ENCODE measurements at places on chromosomes 7 and 10.

- no peak for DNase-seq
These were observed 33.7 kb downstream of the SCRN1 start for GRCh38 chr7:29955799-29956486.

- no peak for DNase-seq
These were observed 655.1 kb upstream of the FOXK1 start for GRCh38 chr7:4026941-4027486.

GRCh38 chr10:49328401-49329145 lies 29.6 kb downstream of the C10orf71 start:
- no peak for DNase-seq

DNA sequence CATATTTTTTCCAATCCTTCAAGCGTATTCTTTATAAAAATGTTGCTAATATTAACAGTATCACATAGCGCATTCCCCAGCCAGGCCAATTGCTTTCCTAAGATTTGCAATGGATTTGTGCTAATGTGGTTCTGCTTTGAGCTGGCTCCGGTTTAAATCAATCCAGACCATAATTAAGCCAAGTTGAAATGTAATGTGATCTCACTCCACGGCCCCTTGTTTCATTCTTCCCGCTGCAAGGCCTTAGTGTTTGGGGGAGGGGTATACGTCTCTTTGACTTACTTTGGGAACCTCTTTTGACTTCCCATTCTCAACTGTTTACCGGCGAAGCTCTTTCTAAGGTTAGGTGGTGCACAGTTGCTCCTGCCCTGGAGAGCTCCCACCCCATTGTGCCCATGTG lies 86.4 kb downstream of the PRPF18 start:
- no peak for DNase-seq

DNA sequence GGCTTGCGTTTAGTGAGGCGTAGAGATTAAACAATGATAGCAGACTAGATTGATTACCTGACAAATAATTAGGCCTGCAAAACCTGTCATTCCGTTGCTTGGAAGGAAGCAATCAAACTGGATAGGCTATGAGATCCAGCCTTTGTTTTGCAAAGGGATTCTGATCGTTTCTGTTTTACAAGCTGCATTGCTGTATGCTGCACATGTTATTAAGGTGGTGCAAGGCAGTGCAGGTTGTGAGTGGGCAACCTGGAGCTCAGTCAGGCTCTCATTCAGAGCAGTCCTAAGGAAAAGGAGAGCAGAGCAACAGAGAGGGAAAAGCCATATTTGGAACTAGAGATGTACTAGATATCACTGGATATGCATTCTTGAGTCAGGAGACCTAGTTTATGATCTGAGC lies 6.9 kb upstream of the NOBOX start:
- DNase-seq = no peak

- no peak for DNase-seq
These were observed 172.5 kb downstream of the IPMK start for GRCh38 chr10:58094985-58095718.

DNA sequence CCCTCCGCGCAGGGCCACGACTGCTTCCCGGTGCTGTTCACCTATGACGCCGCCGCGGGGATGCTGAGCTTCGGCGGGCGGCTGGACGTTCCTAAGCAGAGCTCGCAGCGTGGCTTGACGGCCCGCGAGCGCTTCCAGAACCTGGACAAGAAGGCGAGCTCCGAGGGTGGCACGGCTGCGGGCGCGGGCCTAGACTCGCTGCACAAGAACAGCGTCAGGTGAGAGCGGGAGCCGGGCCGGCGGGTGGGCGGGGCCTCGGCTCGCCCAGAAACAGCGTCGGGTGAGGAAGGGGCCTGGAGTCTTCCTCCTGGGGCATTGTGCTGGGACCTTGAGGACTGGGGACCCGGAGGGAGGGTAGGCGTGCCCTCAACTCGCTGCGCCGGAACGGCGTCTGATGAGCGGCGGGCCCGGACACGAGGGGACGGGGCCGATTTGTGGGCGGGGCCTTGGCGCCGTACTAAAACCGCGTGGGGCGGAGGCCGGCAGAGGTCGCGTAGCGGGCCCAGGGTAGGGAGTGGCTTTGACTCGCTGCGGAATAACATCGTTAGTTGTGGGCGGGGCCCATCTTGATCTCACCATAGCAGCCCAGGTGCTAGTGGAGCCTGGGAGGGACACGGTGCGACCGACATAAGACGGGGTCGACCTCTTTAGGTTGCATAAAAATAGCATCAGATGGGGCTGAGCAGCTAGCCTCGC lies 15.6 kb downstream of the PDAP1 start:
- DNase-seq = peak; percentile 46

- no peak for DNase-seq
These were observed 286.4 kb downstream of the AHR start for GRCh38 chr7:17584822-17585221.

DNA sequence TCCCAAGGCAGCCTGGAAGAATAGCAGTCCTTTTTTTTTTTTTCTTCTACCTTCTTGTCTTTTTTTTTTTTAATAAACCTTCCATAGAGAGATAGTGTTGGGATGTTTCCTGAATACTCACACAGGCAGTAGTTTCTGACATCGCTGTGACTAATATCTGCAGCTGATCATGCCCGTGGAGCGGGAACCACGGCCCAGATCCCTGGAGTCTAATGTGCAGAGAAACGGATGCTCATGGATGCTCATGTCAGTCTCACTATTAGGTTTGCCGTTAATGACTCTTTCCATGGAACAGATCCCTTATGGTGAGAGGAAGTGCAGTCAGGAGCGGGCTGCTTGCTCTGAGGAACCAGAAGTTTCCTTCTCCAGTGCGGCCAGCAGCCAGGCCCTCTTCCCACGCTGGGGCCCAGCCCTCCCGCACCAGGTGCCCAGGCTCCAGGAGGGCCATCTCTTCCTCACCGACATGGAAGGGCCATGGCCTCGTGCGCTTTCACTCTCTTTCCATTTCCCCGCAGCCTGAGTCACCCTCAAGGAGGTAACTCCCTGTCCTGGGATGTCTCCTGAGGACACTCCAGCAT lies 132.5 kb downstream of the WDR37 start:
- DNase-seq = no peak

DNA sequence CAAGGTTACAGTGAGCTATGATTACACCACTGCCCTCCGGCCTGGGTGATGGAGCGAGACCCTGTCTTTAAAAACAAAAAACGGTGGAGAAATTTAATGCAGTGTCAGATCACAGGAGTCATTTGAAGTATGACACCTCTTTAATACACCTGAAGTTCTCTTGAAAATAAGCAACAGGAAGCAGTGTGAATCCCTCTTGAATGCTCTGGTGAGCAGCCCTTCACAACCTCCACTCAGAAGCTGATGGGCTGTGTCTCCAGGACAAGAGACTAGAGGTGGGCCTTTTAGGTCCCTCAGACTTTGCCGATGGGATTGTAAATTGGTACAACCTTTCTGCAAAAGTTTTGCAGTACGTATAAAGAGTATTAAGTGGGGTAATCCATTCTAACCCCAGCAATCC lies 50.1 kb downstream of the CYP26A1 start:
- no peak for DNase-seq

DNA sequence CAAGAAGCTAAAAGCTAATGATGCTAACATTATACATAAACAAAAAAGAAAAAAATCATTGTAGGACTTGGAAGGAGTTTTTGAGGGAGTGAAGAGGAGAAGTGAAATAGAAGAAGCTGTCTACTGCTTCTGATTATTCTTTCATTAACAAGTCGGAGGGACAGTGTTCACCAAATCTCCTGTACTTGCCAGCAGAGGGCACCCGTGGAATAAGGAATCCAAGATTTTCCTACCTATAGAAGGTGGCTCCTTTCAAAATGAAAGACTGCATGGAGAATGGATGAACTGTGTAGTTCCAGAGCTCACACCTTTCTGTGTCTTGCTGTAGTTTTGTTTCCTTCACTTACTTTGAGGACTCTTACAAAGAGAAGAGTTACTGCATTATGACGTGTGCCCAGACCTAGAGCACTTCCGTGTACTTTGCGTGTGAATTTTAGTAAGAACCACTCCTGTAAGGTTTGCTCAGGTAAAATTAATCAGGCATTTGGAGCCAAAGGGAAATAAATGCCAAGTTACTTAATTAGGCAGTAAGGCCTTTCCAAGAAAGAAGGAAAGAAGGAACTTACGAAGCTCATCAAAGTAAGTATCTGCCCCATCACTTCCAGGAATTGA lies 145.1 kb downstream of the SEMA3D start:
- DNase-seq = peak; percentile 2

- no peak for DNase-seq
These were observed 149.2 kb upstream of the VSTM2A start for GRCh38 chr7:54392935-54393334.

DNA sequence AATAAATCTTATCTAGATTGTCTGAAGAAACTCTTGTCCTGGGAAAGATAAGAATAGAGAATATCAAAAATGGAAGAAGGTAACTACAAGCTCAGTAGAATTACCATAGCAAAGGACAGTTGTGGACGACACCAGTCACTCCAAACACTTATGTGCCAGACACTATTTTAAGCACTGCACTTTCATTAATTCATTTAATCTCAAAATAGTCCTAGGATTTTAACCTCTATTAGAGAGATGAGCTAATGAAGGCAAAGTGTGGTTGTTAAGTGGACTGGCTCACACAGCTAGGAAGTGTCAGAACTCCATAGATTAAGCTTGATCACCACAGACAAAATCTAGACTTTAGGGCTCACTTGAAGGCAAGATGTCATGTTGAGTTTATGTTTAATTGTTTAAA lies 168.9 kb downstream of the CDC14C start:
- DNase-seq = no peak

DNA sequence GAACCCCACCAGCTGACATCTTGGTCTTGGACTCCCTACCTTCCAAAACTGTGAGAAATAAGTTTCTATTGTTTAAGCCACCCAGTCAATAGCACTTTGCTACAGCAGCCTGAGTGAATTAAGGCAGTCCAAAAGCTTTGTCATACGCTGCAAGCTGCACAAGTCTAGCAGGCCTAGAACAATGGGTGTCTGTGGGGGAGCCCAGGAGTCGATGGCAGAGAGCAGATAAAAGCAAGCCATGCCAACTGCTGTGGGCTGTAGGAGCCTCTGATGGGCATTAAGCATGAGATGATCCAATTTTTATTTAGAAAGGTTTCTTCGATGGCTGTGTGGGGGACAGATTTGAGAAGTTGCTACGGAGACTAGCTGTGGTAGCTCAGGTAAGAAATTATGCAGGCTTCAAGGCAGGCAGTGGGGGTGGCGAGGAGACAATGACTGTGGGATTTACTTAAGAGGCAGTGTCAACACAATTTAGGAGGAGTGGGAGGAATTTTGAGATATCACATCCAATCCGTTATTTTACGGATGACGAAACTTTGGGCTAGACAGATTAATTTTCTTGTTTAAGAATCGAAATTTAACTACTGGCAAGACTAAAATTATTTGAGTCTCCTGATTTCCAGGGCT lies 110.4 kb downstream of the NRCAM start:
- DNase-seq = no peak

DNA sequence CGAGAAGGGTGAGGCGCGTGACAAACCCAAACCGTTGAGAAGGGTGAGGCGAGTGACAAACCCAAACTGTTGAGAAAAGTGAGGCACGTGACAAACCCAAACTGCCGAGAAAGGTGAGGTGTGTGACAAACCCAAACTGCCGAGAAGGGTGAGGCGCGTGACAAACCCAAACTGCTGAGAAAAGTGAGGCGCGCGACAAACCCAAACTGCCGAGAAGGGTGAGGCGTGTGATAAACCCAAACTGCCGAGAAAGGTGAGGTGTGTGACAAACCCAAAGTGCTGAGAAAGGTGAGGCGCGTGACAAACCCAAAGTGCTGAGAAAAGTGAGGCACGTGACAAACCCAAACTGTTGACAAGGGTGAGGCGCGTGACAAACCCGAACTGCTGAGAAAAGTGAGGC lies 25.0 kb downstream of the ESYT2 start:
- DNase-seq = no peak

DNA sequence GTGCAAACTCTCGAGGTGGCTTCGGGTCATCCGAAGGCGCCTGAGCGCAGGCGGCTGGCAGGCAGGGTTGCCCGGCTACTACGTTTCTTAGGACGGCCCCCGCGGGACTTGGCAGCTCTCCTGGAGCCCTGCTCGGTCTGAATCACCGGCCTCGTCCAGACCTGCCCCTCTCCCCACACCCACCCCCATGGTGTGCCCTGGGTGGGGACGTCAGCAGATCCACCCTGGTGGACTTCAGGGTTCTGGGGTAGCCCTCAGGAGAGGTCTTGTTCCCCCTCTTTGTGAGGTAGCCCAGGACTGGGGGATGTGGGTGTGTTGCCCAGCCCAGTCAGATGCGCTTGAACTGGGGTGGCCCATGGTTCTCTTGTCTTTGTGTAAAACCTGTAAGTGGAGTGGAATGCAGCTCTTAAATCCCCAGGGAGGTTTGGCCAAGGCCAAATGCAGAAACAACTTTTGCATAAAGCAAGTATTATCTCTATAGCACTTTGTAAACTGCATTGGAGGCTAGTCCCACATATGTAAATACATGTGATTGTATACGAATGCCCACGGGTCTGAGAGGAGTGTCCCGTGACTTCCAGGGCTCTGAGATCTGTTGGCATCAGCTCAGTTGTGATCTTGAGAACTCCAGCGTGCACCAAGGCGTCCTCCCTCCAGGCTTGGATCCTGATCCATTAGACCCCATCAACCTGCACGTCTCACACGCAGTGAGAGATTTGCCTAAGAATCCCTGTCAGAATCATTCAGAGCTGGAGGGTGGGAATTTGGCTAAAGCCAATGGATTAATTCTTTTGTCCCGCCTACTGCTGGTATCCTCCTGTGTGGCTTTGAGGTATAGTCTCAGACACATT lies 1.8 kb downstream of the PFKFB3 start:
- no peak for DNase-seq

DNA sequence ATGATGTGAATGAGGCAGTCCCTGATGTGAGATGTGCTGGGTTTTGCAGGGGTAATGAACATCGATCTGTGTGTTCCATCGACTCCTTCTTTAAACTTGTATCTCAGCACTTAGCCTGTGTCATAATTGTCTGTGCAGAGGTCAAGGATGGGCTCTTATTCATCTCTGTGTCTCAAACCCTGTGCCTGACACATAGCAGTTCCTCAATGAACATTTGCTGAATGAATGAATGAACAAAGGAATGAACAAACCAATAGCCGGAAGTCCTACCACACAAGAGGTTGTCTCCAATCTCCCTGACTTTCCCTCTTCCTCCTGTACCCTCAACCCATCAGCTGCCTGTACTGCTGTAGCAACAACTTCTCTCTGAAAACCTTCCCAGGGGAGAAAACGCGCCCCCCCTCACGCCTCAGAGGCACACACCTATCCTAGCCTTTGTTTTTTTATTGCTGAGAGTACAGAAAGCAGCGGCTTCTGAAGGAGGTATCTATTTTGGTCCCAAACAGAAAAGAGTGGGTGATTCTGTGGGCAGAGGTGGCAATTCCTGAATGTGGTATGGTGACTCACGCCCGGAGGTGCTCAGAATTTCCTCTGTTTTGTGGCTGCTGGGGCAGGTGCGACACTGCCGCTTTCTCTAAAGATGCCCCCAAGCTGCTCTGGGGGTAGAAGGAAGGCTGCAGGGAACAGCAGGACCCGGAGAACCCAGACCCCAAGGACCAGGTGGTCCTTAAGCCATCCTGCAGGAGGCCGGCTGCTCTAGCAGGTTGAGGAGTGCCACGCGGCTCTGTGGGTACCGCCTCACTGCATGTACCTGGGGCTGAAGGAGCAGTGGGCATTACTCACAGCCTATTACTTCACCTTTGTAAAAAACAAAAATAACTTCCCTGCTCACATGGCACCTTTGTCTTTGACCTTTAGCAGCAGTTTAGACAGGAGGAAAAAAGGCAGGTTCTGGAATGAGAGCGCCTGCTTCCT lies 9.6 kb downstream of the IL2RA start:
- DNase-seq = no peak
